Inflammatory macrophage treated with lipopolysaccharide for 4 hours (primary cell): ENCODE measurements at places on chromosomes 6 and 20.

DNA sequence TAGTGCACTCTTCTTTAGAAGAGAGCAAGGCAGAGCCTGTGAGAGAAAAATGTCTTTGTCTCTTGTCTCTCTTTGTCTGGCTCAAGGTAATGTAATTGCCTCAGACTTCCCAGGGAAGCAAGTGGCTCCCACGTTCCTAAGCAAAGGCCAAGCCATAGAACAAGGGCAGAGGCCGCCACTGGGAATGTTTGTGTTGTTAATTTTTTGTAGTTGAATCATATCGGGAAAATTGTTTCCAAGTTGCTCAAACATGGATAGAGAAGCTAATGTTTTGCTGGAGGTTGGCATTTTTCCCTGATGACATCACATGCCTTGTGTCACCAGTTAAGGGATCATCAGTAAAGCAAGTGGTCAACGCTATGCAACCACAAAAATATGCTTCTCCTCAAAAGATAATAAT lies 211.5 kb upstream of the FOXA2 start:
- DNase-seq, result no peak

DNA sequence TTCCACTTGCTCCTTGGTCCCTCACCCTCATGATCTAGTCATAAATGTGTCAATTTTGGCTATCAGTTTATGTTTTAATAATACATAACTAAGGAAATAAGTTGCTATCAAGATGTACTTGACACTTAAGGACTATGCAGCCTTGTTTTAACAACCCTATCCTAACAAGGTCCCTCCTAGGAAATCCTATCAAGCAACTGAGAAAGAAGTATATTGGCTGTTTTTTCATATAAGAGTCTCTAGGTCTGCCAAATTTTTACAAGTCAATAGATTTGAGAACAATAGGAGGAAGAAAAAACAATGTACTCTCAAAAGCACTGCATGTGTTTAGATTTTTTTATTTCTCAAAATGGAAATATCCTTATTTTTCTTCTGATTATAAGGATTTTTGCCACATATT lies 14.7 kb downstream of the FILIP1 start:
- DNase-seq, result no peak

DNA sequence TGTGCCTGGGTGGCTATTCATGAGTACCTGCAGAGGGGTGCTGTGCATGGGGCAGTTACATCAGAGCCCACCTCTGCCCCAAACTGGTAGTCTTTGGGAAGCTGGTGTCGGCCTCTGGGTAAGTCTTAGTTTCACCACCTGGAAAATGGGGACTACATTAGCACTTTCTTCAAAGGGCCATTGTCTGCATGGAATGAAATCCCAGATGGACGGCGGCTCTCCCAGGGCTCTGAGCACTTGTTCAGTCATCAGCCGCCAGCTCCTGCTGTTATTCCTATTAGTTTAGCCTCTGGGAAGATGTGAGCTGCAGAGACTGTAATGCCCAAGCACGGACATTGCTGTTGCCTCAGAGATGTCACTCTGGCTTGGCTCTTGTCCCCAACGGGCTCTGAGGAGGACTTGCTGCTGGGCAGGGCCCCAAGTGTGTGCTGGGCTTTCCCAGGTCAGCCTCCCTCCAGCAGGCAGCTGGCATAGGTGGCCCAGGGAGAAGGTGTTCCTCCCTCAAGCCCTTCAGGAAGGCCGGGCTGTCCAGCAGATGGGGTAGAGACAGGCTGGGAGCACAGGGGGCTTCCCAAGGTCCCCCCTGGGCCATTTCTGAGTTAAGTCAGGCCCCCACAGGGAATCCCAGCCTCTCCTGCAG lies 268.3 kb downstream of the TFAP2C start:
- DNase-seq, result no peak

DNA sequence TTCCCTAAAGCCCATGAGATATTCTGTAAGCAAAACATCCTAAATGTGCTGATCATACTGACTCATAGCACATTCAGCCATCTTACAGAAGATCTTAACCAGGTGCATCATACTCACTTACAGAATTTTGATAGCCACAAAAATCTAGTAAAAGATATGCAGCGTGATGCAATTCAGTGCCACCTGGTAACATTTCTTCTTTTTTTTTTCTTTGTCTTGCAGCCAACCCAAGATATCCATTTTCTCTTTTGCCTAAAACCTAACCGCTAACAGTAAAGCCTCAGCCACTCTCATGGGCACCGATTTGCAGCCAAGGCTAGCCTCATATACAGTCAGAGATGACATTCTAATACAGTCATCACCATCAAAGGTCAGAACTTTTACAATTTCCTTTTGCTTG lies 293.3 kb downstream of the HACE1 start:
- DNase-seq, result no peak
